Stimulated activated CD8-positive, alpha-beta memory T cell treated with anti-CD3 and anti-CD28 coated beads, Interleukin-15, amount 100 ng/mL, for 24 hours (primary cell): ENCODE measurements at places on chromosomes 3 and 15.

DNA sequence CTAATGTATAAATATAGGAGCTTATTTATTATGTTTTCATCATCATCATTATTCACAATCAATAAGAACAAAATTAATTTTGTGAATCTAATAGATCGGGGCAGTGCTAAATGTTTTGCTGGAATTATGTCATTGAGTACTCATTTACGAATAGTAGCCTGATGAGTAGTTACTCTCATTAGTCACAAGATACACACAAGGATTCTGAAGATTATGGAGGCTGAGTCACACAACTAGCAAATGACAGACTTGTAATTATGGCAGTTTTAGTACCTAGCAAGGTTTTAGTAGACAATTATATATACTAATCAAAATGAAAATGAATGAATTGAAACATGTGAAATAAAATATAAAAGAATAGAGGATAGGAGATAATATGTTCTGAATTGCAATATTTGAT is 954.2 kb downstream of the CADM2 start:
- no peak for DNase-seq

DNA sequence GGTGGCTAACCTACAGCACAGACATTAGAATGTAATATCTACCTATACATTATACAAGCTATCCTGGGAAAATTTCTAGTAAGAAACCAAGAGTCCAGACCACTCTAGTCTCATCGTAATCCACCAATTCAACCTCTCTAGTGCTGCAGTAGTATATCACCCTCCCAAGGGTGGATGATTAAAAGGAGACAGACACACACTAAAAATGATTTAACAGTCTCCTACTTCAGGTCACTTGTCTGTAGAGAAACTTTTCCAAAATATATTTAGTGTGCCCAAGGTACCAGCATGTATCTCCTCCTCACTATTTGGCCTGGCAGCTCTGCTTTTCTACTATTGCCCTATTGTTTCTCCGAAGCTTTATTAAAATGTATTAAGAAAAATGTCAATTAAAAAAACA is 45.0 kb downstream of the ZBTB20 start:
- no peak for DNase-seq

DNA sequence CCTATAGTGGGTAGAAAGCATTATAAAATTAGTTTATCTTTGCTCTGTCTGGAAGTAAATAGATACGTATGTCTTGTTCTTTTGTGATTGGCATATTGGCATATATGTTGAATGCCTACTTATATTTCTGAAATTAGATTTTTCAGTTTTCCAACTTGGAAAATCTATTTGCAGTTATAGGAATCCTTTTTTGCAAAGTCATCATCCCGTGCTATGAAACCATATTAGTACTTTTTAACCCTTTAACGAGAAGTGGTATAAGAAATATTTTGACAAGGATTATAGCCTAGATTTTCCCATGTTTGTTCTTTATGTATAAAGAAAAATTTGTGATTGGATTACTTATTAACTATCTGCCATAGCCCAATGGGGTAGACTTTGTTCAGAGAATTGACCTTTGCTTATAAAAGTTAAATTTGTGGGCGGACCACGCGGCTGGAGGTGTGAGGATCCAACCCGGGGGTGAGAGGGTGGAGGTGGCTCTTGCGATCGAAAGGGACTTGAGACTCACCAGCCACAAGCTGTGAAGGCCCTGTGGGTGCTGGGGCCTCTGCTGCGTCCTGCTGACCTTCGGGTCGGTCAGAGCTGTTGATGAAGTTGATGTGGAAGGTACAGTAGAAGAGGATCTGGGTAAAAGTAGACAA is 5.9 kb downstream of the LRRC28 start:
- no peak for DNase-seq

- no peak for DNase-seq
Measured at GRCh38 chr3:127034990-127035652, 52.2 kb downstream of the PLXNA1 start.

GRCh38 chr15:99413955-99414754 is 151.6 kb upstream of the MEF2A start:
- DNase-seq = no peak

GRCh38 chr15:41892621-41893421 is 1.0 kb downstream of the SPTBN5 start:
- DNase-seq = no peak

GRCh38 chr3:189631409-189631808 is 220 bp downstream of the TP63 start:
- DNase-seq = no peak

GRCh38 chr3:126305427-126305826 is 51.8 kb downstream of the KLF15 start:
- no peak for DNase-seq

DNA sequence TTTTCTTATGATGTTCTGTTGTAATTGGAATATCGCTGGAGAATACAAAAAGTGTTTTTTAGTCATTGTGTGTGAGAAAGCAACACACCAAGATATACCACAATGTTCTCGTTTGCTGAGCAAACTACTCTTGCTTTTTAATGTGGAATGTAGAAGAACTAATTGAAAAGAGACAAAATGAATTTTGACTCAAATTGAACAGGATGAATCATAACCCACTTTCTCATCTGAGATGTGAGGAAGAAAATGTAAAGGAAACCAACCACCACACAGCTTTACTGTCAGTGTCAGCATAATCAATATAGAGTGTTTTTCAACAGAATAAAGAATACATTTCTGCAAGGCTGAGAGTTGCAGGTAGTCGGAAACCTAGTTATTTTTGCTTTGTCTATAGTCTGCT is 448.8 kb upstream of the TPRG1 start:
- DNase-seq = no peak

- DNase-seq = no peak
Measured at GRCh38 chr3:60269829-60270266, 981.4 kb downstream of the FHIT start.

DNA sequence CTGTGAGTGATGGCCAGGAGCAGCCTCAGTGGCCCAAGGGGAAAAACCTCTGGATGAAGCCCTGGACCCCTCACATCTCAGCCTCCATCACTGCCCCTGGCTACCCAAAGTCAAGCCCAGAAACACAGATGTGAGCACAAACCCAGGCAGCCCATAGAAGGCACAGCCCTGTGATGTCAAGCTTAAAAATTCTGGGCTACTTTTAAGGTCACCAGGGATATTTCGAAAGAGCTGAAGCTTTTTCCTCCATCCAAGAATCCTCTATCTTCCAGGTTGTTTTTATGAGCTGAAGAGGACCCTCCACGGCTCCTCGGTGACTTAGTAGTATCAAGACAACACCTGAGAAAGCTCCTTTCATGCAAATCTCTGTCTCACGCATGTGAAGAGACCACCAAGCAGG is 11.5 kb downstream of the LIPC start:
- no peak for DNase-seq
